ENCODE measurements at places on chromosomes 4 and X. TPM values are rescaled to one million over a fixed set of nuclear protein-coding genes. Genes with fewer than 3 reads are reported as not detected.

DNA sequence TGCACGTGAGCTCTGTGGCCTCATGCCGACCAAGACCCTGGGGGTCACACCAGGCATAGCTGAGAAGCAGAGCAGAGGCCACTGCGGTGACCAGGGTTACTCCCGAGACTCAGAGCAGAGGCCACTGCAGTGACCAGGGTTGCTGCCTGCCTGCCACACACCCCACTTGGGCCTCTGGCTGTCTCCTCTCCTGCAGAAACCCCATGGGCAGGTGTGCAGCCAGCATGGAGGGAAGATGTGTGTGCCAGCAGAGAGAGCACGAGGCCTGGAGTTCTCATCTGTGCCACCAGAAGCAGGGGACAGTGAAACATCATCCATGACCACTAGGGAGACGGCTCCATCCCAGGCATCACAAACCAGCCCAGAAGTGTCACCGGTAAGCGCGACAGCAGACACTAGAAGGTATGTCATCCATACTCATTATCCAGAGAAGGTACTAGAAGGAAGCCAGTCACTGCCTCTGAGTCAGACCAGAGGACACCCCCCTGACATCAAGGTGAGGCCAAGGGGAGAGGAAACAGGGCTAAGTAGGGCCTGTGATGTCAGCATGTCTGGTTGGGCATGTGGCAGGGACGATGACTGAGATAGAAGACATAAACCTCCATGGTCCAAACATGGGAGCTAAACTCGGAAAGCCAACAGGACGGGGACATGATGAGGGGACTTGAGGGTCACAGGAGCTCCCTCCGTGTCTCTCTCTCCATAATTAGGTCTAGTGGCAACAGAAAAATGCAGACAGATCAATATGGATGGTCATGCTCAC lies 24.2 kb upstream of the SPON2 start:
- H3K4me3 ChIP-seq: no peak overlapping the region
- H3K36me3 ChIP-seq: peaks cover 13% of the 10 kb centered on the region
- no peak overlapping the region for H3K27ac ChIP-seq
- no peaks in the 10 kb centered on the region for H3K27me3 ChIP-seq
- H3K4me1 ChIP-seq: peaks cover 36% of the 10 kb centered on the region
- no peak for DNase-seq

DNA sequence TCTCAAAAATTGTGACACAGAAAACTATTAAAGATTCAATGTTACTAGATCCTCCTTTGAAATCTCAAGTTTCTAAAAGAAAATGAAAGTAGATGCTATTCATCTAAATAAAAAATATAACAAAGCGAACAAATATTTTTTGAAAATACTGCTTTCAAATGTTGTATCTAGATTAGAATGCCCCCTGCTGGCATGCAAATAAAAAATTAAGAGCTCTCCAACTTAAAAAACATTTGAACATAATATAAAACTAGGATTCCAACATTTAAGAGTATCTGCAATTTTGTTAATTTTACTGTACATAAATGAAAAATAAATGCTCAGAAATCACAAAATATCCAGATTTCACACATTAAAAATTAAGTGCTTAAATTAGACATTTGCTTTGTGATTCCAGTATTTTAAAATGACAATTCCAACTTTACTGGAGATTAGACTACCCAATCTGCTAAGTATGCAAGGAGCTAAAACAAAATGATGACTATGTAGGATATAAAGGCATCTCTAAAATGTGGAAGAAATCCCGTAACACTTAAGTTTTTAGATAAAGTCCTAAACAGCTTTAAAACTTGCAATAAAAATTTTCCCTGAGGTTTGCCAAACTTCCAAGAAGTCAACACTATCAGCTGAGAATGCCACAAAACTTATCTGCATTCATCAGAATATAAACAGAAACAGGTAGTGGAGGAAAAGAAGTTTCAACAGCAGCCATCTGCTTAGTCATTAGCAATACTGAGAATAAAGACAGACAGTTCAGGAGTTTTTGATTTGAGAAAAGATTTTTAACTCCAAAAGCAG lies 32.7 kb downstream of the DHX15 start:
- DNase-seq: no peak
- no peak overlapping the region for H3K27ac ChIP-seq
- H3K36me3 ChIP-seq: peaks cover 66% of the 10 kb centered on the region
- H3K27me3 ChIP-seq: no peaks in the 10 kb centered on the region
- no peak overlapping the region for H3K4me3 ChIP-seq

DNA sequence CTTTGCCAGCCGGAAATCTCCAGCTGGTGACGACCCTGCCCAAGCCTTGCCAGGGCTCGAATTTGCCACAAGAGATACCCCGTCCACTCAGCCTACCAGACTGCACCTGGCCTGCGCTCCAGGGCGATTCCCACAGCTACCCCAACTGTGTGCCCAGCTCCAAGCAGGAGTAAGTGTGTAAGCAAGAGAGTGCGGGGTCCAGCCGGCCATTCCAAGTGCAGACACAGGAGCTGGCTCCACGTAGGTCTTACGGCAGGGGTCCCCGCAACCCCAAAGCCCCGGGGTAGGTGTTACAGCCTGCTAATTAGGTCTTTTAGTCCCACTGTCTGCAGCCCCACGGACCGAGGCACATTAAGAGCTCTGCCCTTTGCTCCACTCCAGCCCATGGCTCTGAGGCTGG lies 1305.2 kb downstream of the ARAP2 start:
- no peaks in the 10 kb centered on the region for H3K4me1 ChIP-seq
- no peak overlapping the region for H3K27ac ChIP-seq
- no peak for DNase-seq
- H3K36me3 ChIP-seq: no peaks in the 10 kb centered on the region
- H3K4me3 ChIP-seq: no peak overlapping the region

CACNA1F gene
- 1.2 TPM for total RNA-seq
